CD4-positive, alpha-beta T cell treated with Interferon alpha-2 for 1 hour (primary cell): ENCODE measurements at places on chromosomes 2 and 18.

DNA sequence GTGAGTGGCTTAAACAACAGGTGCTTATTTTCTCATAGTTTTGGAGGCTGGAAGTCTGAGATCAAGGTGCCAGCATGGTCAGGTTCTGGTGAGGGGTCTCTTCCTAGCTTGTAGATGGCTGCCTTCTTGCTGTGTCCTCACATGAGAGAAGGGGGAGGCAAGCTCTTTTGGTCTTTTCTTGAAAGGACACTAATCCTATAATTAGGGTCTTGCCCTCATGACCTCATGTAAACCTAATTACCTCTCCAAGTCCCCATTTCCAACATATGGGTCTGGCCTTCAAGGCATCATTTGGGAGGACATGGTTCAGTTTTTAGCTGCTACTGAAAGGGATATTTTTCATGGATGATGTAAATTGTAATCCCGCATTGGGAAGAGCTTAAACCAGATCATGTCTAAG lies 18.0 kb downstream of the RBM44 start:
- no peak for DNase-seq

- no peak for DNase-seq
Measured at GRCh38 chr2:195438692-195439091, 218.3 kb upstream of the SLC39A10 start.

DNA sequence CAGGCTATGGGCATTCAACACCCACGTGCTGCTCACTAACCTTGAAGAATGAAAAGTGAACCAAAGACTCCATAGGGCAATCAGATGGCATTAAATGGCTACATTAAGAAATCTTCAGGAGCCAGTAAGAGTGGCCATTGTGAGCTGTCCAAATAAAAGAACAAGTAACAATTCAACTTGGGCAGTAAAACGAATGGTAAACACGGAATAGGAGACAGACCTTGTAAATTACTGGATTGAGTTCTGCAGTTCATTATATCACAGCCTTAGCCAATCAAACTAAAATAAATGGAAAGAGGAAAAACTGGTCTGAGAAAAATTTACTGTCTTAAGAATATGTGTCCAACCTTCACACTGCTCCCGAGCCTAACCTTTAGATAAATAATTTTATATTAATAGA lies 306.5 kb upstream of the ZNF521 start:
- DNase-seq = no peak

DNA sequence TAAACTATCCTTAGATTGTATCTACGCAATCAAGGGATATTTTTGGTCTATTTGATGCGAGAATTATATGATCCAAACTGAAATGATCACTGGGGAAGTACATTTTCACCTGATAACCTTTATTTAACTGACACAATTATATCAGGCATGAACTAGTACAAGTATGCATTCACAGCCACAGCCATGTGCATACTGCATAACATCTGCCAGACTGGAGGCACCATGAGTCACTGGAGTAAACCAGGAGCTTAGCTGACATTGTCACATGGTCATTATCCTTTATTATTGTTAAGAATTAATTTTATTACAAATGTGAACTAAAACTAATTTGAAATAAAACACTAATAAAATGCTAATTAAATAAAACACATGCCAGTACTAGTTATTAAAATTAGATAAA lies 1127.1 kb downstream of the DPP10 start:
- DNase-seq = no peak

DNA sequence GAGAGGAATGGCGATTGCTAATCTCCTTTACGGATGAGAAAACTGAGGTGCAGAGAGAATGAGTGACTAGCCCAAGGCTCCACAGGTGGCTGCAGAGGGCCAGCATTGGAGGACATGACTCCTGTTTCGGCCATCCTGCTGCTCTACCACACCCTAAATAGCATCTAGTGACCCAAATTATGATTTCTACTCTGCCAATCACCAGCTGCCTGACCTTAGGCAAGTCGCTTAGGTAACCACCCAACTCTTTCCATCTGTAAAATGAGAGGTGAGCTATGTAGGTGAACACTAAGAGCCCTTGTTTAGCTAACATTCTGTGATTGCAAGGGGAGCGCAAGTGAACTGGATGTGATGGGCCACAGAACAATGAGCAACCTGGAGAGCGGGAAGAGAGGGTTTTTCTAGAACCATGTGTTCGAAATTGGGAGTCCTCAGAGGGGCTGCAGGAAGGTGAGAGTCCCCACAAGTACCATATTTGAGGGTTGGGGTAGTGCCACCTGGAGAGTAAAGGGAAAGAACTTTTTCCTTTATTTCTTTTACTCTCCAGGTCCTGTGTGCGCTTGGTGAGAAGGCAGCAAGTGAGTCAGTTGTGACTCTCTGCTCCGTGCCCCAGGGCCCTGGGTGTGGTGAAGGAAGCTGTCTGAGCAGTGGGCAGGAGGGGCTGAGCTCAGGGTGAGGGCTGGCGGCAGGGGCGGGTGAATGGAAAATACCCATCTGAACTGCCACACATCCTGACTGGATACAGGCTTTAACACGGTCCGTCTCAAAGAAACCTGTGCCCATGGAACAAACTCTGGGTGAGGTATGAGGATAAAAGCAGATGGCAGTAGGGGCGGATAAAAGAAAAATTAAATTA lies 2.4 kb downstream of the CYP27C1 start:
- no peak for DNase-seq

GRCh38 chr2:28567061-28567471 lies 71.2 kb downstream of the PLB1 start:
- DNase-seq = peak; percentile 26

- DNase-seq = no peak
Measured at GRCh38 chr2:61255580-61256437, 93.8 kb downstream of the C2orf74 start.
